ENCODE measurements at places on chromosomes 3 and 15.

DNA sequence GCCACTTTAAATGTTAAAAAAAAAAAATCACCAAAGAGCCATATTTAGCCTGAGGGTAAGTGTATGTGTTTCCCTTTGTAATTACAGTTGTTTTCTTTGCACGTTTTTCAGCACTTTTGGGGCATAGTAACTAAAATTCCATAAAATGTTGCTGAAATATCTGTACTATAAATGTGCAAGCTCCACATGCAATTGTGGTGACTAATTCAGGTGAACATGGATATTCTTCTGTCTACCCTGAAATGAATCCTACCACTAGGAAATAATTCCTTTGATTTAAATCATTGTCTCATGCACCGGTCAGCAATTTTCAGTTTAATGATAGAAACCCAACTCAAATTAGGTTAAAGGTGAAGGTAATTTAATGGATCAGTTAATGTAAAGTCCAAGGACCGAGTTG lies 13.1 kb upstream of the TFG start:
- DNase-seq = no peak
- H3K4me1 ChIP-seq = no peaks in the 10 kb centered on the region
- H3K27ac ChIP-seq = no peak overlapping the region
- H3K4me3 ChIP-seq = no peak overlapping the region

DNA sequence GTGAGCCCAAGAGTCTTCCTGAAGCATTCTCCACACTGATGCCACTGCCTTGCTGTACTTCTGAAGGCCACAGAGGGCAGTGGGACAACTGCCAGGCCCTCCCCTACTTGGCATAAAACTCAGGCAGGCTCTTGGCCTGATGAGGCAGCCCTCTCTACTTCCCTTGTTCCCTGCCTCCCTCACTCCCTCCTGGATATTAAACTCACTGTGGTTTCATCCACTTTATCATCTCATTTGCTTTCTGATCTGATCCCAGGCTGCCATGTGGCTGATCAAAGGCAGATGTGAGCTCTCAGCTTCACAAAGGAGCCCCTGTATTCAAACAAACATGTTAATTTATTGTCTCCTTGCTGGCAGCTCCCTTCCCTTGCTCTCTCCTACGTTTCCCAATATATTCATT lies 533.5 kb downstream of the IGSF11 start:
- H3K4me1 ChIP-seq = peaks cover 2% of the 10 kb centered on the region
- no peak overlapping the region for H3K27ac ChIP-seq
- no peak overlapping the region for H3K4me3 ChIP-seq
- DNase-seq = peak; percentile 72
- no peaks in the 10 kb centered on the region for H3K27me3 ChIP-seq

- H3K4me1 ChIP-seq = no peaks in the 10 kb centered on the region
- H3K36me3 ChIP-seq = no peaks in the 10 kb centered on the region
- no peak for DNase-seq
- no peak overlapping the region for H3K27ac ChIP-seq
- no peak overlapping the region for H3K4me3 ChIP-seq
- H3K27me3 ChIP-seq = no peaks in the 10 kb centered on the region
Observed at GRCh38 chr3:25265284-25265683, 162.8 kb upstream of the RARB start.

- H3K36me3 ChIP-seq = no peaks in the 10 kb centered on the region
- peak within 1 kb of the TSS; percentile 71 for H3K27ac ChIP-seq
- DNase-seq = peak; percentile 98
- no peaks in the 10 kb centered on the region for H3K27me3 ChIP-seq
- peaks cover 17% of the 10 kb centered on the region for H3K4me1 ChIP-seq
Observed at GRCh38 chr15:64460206-64460723, at the start of gene ZNF609. Gene ZNF609 (plus strand): TSS chr15:64460578. CDS start chr15:64499420, 38,842 bp downstream.

- H3K4me1 ChIP-seq = no peaks in the 10 kb centered on the region
- no peaks in the 10 kb centered on the region for H3K27me3 ChIP-seq
- DNase-seq = no peak
- H3K4me3 ChIP-seq = no peak overlapping the region
- H3K27ac ChIP-seq = no peak overlapping the region
- no peaks in the 10 kb centered on the region for H3K36me3 ChIP-seq
Observed at GRCh38 chr15:73909651-73910050, 16.6 kb upstream of the LOXL1 start.

GRCh38 chr3:157469561-157470294 lies 33.1 kb downstream of the PTX3 start:
- DNase-seq = no peak
- H3K36me3 ChIP-seq = no peaks in the 10 kb centered on the region
- H3K27me3 ChIP-seq = no peaks in the 10 kb centered on the region
- H3K27ac ChIP-seq = no peak overlapping the region
- no peaks in the 10 kb centered on the region for H3K4me1 ChIP-seq

DNA sequence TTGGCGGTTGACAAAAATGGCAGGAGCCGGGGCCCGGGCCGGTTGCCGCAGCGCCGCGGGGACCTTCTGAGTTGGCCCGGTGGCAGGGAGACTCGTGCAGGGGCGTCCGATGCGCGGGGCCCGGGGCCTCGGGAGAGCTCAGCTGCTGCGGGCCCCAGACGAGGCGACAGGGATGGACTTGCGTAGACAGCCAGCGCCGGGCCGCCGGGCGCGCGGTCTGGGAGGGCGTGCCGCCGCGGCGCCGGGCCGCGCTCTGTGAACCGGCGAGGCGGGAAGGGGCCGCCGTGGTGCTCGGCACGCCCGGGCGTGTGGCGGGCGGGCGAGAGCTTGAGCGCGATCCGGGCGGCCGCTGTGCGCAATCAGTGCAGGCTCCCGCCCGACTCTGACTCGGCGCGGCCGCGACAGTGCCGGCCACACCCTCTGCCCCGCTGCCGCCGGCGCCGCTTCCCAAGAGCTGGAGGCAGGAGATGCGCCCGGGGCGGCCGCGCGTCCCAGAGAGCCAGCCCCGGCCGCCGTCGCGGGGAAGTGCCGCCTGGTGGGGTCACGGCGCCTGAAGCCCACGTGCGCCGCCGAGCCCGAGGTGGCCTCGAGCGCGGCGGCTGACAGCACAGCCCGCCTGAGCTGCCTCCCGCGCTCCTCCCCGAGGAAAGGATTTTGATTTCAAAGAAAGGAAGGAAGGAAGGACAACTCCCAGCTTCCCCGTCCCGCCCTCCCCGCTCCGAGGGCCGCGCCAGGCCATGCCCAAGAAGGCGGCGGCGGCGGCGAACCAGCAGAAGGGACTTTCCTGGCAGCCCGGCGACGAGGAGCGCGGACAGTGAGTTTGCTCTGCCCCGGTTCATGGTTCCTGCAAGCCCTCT lies 657 bp downstream of the TLNRD1 start:
- DNase-seq = peak; percentile 90
- H3K36me3 ChIP-seq = no peaks in the 10 kb centered on the region
- H3K27me3 ChIP-seq = no peaks in the 10 kb centered on the region
- H3K27ac ChIP-seq = peak overlapping the region; percentile 95
- peak overlapping the region; percentile 83 for H3K4me3 ChIP-seq

- no peaks in the 10 kb centered on the region for H3K36me3 ChIP-seq
- no peaks in the 10 kb centered on the region for H3K4me1 ChIP-seq
- no peaks in the 10 kb centered on the region for H3K27me3 ChIP-seq
- H3K27ac ChIP-seq = no peak overlapping the region
- DNase-seq = peak; percentile 39
Observed at GRCh38 chr3:13299531-13300155, 120.5 kb downstream of the NUP210 start.

DNA sequence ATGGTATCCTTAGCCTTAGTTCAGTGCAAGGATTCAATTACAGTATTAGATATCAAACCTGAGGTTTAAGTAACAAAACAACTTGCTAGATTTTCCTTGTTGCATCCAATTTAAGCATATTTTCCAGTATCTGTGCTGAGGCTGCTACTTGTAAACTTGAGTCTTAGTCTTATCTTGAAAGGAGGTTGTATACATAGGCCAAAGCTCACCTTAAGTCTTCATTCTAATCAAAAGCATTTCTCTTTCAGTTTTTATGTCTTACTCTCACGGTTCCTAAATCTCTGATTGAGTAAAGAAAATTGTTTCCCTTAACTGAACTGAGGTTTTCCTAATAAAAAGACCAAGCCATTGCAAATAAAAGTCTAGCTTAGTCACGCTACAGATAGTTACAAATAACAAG lies 52.6 kb downstream of the U2SURP start:
- H3K4me3 ChIP-seq = no peak overlapping the region
- no peaks in the 10 kb centered on the region for H3K27me3 ChIP-seq
- DNase-seq = no peak
- no peaks in the 10 kb centered on the region for H3K4me1 ChIP-seq
- H3K36me3 ChIP-seq = peaks cover 11% of the 10 kb centered on the region
